ENCODE measurements at places on chromosomes 11 and 22.
A peak's percentile ranks its signal among the peaks of the same experiment; 100 is the strongest.

DNA sequence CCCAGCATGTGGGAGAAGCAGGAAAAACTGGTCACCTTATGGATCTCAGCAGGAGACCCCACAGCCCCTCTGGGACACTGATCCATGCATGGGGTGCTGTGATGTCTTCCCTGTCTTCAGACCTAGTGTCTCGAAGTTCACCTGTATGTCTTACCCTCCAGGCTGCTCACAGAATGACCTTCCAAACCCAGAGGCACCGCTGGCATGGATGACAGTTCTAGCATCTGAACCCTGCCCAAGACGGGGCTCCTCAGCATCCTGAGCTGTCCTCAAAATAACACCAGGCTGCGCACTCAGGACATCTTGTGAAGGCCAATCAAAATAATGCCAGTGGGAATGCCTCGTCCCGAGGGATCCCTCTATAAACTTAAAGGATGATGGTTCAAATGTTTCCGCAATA is 824.9 kb downstream of the TBC1D22A start:
- DNase-seq, result no peak

GRCh38 chr11:127643268-127644058 is 642.9 kb upstream of the KIRREL3 start:
- DNase-seq, result no peak

DNA sequence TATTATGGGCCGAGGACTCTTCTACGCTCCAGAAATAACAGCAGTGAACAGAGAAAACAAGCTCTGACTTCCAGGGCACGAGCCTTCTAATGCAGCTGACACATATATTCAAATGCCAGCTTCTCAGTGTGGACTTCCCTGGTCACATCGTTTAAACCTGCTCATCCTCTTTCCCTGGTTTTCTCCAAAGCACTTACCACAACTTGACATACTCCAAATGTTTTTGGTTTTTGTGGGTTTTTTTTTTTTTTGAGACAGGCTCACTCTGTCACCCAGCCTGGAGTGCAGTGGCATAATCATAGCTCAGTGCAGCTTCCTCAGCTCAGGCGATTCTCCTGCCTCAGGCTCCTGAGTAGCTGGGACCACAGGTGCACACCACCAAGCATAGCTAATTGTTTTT is 105.5 kb downstream of the MICAL3 start:
- no peak for DNase-seq

DNA sequence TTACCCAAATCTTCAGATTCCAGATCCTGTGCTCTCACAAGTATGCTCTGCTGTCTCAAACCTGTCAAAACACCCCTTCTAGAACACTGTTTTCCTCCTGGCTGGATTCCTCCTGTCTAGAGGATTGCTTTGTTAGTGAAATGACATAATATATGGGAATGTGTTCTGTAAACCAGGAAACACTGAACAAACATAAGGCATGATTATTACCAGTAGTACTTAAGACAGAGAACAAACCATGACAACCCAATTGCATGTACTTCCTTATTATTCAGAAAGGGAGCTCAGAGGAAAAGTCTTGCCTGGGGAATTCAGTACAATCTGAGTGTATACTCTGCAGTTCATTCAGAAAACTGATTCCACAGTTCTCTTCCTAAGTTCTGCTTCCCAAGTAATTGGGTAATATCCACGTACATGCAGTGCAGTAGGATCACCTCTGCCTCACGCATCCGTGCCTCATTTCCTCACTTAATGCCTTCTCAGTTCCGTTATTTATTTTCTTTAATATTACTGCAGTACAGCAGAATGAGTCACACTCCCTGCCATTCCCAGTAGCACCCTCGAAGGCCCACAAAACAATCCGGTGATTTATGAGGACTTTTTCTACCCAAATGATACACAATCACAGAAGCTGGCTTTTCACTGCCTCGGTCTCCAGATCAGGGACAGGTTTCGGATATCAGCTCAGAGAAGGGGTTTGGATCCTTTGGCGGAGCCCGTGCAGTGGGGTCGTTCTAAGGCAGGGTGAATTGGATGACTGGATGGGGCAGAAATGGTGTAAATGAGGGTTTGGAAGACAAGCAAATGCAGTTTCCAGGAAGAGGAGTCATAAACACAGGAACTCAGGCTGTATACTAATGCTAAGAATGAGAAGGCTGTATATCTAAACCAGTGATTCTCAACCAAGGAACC is 896.9 kb downstream of the KCNA4 start:
- no peak for DNase-seq

DNA sequence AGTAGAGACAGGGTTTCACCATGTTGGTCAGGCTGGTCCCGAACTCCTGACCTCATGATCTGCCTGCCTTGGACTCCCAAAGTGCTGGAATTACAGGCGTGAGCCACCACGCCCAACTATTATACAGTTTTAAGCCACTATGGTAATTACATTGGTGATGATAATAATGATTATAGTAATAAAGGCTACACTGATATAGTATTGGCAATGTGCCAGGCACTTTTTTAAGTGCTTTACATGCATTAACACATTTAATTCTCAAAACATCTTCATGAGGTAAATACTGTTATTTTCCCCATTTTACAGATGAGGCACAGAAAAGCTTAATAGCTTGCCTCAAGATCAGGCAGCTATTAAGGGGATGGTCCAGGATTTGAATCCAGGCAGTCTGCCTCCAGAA is 222.5 kb downstream of the SOX6 start:
- no peak for DNase-seq

DNA sequence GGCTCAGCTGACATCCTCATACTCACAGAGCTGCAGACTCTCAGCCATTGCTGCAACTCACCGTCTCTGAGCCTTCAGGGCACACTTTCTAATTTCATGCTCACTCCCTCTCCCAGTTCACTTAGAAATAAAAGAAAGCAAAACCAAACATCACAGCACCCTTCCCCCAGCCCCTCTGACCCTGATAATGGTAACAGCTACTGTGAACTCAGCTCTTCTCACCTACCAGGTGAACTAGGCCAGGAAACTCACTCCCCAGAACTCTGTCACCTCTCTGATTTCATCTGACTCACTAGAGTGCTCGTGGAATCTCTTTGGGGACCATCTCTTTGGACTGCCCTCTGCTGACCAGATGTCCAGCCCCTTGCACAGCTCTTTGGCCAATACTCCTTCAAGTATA is 14.5 kb upstream of the PARVA start:
- peak; percentile 10 for DNase-seq

- no peak for DNase-seq
Measured at GRCh38 chr11:2100361-2101170, 38.6 kb downstream of the IGF2 start.

DNA sequence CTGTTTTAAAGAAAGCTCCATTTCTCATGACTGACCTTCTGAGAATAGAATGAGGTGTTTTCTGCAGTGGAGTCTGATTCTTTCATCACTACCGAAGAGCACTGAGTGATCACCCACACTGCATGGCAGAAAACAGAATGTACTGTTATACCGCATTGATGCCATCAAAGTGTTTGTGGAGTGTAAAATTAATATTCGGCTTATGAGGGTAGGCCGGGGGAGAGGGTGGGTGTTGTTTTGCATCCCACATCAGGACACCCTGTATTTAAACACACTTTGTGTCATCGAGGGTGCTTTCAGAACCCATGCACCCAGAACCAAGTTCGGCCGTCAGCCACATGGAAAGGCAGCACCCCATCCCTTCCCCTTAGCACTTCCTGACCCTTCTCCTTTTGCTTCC is 41.3 kb upstream of the ETS1 start:
- DNase-seq, result peak; percentile 77

DNA sequence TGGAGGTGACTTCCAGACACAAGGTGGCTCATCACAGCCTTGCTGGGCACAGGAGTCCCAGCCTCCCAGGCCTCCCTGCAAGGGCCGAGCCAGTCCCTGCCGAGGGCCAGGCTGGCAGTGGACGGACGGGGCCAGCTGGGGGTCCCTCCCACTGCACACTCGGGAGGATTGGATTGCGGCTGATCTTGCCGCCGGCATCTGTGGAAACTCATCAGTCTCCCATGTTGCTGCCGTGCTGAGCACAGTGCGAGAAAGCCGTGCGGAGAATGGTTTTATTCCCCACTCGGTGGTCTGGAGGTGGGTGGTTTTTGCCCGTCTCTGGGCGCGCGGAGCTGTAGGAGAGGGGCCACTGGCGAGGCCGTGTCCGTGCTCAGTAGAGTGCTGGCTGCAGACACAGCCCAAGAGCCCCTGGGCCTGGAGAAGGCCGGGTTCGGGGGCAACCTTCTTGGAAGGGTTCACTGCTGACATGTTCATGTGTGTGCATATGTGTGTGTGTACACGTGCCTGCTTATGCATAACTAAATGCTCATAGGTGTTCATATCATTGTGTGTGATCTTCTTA is 1246.4 kb downstream of the BRD1 start:
- no peak for DNase-seq

GRCh38 chr22:43905681-43906080 is 13.9 kb upstream of the PNPLA5 start:
- DNase-seq, result no peak

DNA sequence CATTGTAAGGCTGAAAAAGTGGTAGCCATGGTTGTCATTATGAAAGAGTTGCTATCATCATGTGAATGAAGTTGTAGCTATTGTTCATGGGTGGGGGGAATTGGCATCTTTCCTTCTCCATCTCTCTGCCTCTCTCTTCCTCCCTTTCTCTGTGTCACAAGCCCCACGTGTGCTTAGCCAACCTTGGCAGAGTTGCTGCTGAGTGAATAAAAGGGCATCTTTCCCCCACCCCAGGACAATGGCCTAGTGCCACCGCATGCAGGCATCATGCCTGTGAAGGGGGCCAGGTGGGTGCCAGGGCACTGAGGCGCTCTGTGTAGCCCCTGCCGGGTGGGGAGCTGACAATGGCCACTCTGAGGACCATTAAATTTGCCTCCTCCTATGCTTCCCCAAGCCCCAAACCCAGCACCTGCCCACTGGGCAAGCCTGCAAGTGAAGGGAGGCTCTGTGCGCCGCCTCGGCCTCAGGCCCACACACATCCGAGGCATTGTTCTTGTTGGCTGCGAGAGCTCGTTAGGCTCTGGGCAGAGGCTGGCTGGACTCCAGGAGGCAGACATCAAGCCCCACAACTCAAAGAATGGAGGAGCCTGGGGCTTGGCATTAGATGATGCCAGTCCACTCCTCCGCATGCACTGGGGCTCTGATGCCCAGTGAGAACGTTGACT is 103.9 kb downstream of the SEZ6L start:
- no peak for DNase-seq

DNA sequence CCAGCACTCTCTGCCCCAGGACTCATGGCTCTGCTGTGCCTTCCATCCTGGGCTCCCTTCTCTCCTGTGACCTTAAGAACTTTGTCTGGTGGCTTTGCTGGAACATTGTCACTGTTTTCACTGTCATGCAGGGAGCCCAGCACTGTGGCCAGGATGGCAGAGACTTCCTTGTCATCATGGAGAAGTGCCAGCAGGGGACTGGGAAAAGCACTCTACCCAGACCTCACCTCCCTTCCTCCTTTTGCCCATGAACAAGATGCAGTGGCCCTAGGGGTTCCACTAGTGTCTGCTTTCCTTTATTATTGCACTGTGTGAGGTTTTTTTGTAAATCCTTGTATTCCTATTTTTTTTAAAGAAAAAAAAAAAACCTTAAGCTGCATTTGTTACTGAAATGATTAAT is 2.9 kb upstream of the TTC36 start:
- DNase-seq, result no peak

DNA sequence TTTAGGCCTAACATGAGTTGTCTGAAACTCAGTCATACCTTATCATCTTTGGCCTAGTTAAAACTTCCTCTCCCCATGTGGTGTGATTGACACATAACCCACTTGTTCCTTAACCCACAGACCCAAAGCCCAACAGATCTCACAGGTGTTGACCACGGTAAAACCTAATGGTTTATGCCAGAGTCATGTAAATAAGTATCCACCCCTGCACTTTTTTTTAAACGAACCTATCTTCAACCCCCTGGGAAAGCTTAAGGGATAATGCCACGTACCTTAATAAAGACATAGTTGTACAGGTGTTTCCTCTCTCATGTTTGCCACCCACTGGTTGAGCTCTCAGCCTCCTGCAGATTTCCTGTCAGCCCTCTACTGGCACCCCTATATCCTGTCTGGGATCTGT is 709.3 kb upstream of the CCDC179 start:
- no peak for DNase-seq

GRCh38 chr11:3817181-3817800 is 8.9 kb downstream of the PGAP2 start:
- DNase-seq, result no peak

DNA sequence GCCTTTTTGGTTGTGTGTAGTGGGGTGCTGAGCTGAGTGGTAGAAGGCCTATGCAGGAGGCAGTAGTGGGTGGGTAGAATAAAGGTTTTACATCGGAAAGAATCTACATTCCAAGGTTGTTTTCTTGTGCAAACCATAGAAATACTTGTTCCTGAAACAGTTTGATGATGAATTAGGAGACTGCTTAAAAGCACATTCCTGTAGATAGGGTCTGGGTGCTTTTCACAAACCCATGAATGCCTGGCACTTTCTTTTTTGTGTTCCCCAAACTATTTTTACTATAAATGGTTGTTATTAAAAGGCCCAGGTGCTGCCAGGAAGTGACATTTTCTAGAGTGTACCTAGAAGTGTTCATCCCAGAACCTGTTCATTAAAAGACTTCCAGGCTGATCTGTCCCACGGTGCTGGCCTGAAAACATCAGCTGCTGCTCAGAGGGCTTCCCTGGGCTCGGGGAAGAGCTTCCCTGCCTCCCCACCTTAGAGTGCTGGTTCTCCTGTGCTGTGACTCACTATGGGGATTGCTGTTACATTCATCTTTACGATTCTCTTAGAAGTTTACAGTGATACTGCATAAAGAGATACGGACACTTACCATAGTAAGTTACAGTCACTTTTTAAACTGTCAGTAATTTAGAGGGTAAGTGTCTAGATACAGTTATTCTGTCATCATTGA is 27.9 kb downstream of the PPFIA1 start:
- no peak for DNase-seq

- DNase-seq, result no peak
Measured at GRCh38 chr11:116192509-116193210, 580.1 kb downstream of the BUD13 start.

DNA sequence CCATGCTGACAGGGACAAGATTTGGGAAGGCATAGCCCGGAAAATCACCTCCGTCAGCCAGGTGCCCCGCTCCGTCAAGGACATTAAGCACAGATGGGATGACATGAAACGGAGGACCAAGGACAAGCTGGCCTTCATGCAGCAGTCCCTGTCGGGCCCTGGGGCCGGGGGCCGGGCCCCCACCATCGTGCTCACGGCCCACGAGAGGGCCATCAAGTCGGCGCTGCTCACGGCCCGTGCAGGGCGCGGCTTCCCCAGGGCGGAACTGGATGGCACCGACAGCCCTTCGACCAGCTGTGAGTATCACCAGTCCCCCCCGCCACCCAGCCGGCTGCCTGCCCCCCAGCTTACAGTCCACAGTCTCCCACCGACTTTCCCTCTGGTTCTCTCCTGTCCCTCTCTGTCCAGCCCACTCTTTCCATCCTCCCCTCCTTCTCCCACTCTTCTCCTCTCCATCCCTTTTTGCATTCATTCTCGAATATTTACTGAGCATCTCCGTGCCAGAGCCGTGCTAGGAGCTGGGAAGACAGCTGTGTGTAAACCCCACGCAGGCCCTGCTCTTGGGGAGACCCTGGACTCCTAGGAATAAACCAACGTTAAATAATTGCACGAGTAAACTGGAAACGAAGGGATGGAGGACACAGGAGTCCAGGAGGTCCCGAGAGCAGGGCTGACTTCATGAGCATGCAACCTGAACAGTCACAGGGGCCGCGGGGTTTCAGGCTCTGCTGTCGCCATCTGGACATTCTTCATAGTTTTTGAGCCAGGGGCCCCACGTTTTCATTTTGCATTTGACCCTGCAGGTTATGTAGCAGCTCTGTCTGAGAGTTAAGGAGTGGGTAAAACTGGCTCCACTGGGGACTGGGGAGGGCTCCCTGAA is 62.8 kb downstream of the PRDM11 start:
- no peak for DNase-seq

GRCh38 chr22:24583221-24584165 is 9.4 kb downstream of the LRRC75B start:
- no peak for DNase-seq

Data from CD4-positive, alpha-beta T cell treated with Interleukin-15 for 4 hours (primary cell).